Epithelial cell of prostate (primary cell): ENCODE measurements at places on chromosomes 6 and 20.

DNA sequence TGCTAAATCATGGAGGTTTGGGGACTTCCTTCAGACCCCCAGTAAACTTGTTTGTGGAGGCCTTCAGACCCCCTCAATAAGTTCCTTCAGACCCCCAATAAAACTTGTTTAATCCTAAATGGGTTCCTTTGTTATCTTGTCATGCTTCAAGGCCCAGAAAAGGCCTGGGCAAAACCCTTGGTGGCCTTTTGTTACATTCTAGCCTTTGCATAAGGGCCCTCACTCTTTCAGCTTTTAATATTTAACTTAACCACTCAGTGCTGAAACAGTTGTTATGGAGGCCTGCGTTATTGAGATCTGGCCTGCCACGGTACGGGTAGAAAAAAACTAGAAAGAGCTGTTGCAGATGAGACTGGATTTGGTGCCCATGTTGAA lies 4.3 kb upstream of the DYNLRB1 start:
- no peak for DNase-seq

- no peak for DNase-seq
Measured at GRCh38 chr6:31154436-31154835, 3.2 kb downstream of the CCHCR1 start.

- peak; percentile 49 for DNase-seq
Measured at GRCh38 chr6:136969433-136969832, 47.3 kb downstream of the SLC35D3 start.

- DNase-seq = no peak
Measured at GRCh38 chr6:12653486-12653885, 63.1 kb upstream of the PHACTR1 start.

- DNase-seq = no peak
Measured at GRCh38 chr6:17688481-17688880, 18.2 kb downstream of the NUP153 start.

DNA sequence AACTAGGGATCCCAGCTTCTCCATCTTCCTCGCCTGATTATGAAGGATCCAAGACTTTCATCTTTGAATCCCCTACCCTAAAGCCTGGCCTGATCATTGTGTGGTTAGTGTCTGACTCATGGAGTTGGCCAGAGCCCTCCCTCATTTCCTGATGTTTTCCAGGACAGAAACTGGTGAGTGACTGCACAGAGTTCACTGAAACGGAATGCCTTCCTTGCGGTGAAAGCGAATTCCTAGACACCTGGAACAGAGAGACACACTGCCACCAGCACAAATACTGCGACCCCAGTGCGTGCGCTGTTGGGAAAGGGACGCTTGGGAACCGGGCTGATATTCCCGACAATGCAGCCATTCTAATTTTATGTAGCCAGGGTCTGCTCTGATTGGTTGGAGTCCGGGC lies 4.0 kb downstream of the CD40 start:
- DNase-seq = peak; percentile 33

GRCh38 chr20:46559685-46560440 lies 9.4 kb upstream of the OCSTAMP start:
- DNase-seq = no peak

GRCh38 chr20:48054051-48054450 lies 268.8 kb upstream of the SULF2 start:
- no peak for DNase-seq

DNA sequence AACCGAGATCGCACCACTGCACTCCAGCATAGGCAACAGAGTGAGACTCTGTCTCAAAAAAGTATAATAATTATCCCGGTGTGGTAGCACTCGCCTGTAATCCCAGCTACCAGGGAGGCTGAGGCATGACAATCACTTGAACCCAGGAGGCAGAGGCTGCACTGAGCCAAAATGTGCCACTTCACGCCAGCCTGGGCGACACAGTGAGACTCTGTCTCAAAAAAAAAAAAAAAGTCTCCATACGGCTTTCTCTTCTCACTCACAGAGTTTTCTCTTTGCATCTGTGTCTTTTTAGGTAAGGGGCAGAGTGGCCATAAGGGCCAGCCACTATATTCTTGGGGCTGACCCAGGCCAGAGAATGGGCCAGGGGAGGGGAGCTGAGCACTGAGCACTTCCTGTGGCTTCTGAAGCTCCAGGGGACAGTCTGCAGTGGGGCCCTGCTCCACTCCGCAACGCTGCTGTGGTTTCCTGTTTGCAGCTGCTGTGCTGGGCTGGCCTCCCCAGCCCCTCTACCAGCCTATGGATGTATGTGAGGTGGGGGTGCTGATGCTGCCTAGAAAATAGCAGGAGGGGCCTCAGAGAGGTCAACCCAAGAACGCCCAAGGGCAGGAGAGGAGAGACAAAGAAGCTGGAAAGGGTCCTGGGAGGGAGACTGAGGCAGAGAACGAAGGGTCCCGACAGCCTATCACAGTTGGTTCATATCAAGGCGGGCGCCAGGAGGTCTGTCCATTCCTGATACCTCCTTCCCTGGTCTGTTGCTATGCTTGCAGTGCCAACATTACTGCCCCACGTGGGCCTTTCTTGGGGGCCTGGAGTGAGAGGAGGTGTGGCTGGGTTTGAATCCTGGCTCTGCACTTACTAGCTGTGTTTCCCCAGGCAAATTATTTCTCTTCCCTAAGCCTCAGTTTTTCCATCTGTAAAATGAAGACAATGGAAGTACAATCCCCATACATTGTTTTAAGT lies 16.0 kb downstream of the SLA2 start:
- DNase-seq = no peak

GRCh38 chr20:53933232-53933846 lies 137.1 kb downstream of the BCAS1 start:
- DNase-seq = no peak

GRCh38 chr20:34573541-34574300 lies 15.2 kb downstream of the MAP1LC3A start:
- DNase-seq = no peak

- peak; percentile 29 for DNase-seq
Measured at GRCh38 chr6:159042003-159042825, 2.6 kb downstream of the TAGAP start.

GRCh38 chr6:21099338-21100314 lies 493.9 kb upstream of the SOX4 start:
- DNase-seq = no peak

DNA sequence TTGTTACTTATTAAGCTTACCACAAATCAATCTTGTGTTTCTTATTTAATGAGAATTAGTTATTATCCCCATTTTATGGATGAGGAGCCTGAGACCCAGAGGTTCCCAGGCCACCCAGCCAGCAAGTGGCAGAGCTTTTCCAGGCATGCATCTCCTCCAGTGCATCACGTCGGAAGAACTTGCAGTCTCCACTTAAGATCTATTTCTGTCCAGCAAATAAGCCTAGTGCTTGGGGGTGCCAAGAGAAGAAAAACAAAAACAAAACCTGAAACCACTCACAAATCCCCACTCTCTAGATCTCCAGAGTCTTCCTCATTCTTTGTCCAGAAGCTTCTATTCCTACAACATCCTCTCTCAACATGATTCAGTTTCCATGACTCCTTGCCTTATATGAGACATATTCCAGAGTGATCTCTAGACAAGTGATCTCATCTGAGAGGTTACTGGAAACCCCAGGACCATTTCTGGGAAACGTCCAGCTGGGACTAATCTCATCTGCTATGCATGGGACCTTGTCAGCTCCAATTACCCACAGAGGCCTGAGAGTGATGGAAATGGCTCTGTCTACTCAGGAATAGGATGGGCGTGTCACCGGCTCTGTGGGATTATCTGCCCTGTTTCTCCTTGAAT lies 4.1 kb downstream of the GUCA1B start:
- no peak for DNase-seq

- peak; percentile 96 for DNase-seq
Measured at GRCh38 chr20:51750037-51750769, 18.0 kb downstream of the ATP9A start.

- no peak for DNase-seq
Measured at GRCh38 chr6:79538106-79538971, 1.1 kb upstream of the LCA5 start.

DNA sequence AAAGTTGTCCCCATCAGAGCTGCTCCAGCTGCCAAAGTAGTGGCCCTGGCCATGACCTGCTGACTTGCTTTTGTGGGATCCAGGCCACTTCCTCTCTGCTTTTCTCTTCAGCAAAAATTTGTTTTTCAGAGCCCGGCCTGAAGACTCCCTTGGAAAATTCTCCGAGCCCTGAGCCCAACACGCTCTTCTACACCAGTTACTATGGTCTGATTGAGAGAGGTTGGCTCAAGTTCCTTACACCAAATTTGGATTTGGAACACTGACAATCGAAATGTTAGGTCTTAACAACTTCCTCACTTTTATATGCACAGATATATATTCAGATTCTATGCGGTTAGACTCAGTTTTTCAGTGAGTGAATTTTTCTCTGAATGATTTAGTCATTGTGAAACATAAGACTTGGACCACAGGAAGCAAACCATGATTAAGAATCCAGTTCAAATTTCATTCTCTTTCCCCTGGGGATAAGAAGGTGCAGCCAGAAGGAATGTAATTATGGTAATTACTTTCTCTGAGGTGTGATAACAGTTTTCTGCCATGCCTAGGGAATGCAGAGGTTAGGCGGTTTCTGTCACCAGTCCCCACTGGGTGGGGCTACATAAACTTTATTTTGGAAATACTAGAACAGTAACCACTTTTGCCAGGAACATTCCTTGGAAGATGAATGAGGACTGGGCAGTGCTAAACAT lies 365.2 kb downstream of the SYNE1 start:
- DNase-seq = no peak

DNA sequence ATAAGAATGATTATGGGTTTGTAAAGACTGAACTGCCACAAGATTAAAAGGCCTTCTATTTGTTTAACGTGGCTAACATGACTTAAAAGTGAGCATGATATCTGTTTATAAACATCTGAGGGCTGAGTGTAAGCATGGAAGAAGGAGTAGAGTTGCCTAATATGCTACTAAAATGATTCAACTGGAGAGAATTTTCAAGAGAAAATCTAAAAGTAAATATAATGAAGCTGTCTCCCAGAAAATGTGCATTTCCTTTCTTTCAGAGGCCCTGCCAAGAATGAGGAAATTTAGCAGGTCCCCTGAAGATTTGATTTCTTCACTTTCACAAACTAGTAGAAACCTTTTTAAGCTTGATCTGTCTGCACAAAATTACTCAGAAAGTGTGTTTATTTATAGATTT lies 4.2 kb upstream of the EYA4 start:
- DNase-seq = no peak

GRCh38 chr6:158087224-158087867 lies 80.7 kb downstream of the SERAC1 start:
- no peak for DNase-seq

DNA sequence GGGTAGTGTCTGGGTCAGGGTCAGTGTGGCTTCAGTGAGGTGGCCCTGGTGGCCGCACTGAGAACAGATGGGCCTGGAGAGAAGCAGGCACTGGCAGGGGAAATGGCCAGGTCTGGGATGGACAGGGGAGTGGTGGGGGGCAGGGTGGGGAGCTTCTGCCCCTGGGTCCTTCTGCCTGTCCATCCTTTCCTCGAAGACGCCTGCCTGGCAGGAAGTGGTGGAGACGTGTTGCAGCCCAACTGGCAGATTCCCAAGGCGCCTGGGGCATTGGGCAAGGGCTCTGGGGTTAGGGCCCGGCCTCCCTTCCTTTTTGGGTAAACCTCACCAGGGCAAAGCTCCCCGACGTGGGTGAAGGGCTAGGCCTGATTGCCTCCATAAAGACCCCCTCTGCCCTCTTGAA lies 10.4 kb downstream of the SRC start:
- no peak for DNase-seq

DNA sequence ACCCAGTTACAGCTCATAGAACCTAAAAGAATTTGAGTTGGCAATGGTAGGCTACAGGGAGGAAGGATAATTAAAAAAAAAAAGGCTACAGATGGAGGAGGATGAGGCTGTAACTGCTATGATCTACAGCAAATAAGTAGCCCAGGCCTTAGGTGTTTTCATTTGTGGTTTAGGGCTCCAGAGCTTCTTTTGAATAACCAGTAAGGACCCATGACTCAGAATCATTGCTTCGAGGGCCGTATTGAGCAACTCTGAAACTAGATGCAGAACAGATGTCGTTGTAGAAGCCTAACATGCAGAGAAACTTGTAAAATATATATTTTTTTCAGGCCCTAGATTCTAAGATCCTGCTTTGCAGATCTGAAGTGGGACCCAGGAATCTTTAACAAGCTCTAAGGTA lies 19.0 kb upstream of the ASIP start:
- peak; percentile 18 for DNase-seq
